ENCODE measurements at places on chromosomes 2 and 18.

- no peak for DNase-seq
Observed at GRCh38 chr2:140711867-140712266, 1418.9 kb downstream of the LRP1B start.

DNA sequence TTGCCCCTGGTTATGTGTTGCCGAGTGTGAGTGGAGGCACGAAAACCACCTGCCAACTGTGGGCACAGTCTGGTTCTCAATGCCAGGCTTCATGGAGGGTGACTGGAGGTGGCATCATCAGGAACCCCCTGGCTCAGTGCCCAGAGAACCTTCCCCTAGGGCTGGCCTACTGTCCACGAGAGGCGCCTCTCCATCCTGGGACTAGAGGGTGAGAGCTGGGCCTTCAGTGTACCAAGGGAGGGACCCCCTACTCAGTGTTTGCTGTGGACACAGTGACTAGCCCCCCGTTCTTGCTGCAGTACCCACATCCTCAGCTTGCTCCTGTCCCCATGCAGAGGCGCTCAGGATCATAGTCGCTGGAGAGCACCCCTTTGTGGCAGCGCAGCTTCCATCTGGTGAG is 202.6 kb downstream of the HDAC4 start:
- DNase-seq = no peak

- DNase-seq = no peak
Observed at GRCh38 chr2:98521266-98521665, 76.6 kb downstream of the INPP4A start.

DNA sequence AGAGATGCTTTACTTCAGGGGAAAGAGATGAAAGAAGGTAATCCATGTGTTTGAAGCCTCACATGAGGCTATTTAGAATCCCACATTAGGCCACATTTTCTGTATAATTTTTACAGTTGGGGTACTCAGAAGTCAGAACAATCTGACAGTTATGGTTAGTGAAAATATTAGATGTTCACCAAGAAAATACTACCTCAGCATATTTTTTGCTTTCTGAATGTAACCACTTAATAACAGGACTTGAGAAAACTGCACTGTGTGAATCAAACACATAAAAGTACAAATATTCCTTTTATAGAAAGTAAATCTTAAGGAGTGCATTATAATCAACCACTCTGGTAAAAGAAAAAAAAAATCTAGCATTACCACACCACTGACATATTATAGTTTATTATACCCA is 169.3 kb downstream of the SATB2 start:
- DNase-seq = no peak

GRCh38 chr2:120862201-120863060 is 126.8 kb downstream of the GLI2 start:
- DNase-seq = no peak

DNA sequence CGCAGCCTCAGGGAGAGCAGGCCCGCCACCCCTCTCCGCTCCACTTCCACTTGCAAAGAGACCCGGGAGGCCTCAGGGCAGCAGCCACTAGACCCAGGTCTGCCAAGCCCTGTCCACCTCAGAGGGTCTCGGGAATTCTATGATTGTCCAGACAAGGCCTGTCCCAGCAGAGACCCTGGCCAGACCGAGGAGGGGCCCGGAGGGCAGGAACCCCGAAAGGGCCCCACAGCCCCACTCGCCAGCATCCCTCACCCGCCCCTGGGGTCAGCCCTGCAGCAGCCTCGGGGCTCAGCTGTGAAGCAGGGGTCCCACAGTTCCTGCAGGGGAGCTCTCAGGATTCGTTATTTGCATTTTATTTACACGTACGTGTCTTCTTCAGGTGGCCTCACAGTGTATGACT is 269.5 kb downstream of the EIPR1 start:
- no peak for DNase-seq

DNA sequence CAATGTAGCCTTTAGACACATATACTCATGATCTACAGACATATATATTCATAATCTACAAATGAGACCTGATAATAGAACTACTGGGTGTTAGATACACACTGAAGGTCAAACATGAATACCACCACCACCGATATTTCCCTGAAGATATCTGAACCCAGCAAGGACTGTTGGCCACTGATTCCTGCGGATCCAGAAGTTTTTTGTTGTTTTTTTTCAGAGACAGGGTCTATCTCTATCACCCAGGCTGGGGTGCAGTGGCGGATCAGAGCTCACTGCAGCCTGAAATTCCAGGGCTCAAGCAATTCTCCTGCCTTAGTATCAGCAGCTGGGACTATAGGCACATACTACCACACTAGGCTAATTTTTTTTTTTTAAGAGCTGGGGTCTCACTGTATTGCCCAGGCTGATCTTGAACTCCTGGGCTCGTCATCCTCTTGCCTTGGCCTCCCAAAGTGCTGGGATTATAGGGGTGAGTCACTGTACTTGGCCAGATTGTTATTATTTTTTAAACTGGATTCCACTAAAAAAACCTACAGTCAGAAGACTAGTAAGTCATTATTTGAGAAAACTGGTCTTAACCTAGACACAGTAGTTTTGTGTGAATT is 1.8 kb downstream of the METTL5 start:
- no peak for DNase-seq

GRCh38 chr2:29753671-29754444 is 167.5 kb downstream of the ALK start:
- no peak for DNase-seq

- DNase-seq = no peak
Observed at GRCh38 chr2:135600915-135601314, 69.6 kb downstream of the R3HDM1 start.

DNA sequence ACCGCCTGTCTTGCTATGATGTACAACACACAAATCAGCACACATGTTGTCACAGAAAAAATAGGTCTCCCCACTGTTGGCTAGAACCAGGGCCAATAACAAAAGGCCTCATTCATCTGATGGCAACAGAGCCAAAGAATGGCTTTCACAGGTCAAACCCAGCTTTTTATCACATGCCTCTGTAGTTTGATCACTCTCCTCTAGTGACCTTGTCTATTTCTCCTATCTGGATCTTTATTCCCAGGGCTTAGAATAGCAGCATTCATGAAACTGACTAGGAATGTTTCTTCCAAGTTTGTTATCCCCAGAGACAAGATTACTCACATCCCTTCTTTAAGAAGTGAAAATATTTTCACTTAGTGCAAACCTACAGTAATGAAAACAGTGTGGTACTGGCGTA is 285.8 kb upstream of the GYPC start:
- no peak for DNase-seq

GRCh38 chr18:67417864-67418523 is 98.5 kb downstream of the DSEL start:
- DNase-seq = no peak

DNA sequence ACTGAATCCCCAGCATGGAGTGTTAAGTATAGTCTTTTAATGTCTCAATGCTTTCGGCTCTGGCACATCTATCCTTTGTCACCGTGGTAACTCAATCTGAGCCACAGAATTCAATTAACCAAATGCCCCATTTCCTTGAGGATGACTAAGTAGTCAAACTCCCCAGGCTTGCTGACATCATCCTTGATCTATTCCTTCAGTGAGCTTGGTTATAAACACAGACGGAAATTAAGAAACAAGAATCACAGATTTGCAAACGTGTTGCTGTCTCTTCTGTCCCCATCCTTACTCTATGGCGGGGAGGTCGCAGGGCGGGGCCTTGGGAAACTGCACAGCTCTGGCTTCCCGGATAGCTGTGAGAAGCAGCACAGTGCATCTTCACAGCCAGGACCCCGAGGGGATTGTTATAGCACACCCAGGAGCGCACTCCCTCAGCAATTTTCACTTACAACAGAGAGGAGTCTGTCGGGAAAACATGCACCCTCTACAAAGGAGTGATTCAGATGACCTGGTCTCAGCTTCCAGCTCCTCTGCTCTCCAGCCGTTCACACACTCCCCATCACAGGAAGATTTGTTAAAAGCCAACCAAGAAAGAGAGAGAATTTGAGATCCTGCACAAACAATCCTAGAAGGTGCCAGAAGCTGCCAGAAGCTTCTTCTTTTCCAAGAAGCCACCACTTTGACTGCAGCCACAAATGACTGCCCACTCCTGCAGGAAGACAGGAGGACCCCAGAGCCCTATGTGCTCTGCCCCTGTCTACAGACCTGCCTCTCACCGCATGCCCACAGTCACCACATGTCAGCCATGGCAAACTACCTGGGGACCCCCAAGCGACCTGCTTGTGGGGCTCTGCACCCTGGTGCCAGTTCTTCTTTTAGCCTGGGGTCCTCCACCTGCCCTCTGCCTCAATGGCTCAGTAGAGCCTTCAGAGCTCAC is 44.9 kb upstream of the YWHAQ start:
- no peak for DNase-seq

- no peak for DNase-seq
Observed at GRCh38 chr2:196925768-196926561, 542 bp downstream of the PGAP1 start.

DNA sequence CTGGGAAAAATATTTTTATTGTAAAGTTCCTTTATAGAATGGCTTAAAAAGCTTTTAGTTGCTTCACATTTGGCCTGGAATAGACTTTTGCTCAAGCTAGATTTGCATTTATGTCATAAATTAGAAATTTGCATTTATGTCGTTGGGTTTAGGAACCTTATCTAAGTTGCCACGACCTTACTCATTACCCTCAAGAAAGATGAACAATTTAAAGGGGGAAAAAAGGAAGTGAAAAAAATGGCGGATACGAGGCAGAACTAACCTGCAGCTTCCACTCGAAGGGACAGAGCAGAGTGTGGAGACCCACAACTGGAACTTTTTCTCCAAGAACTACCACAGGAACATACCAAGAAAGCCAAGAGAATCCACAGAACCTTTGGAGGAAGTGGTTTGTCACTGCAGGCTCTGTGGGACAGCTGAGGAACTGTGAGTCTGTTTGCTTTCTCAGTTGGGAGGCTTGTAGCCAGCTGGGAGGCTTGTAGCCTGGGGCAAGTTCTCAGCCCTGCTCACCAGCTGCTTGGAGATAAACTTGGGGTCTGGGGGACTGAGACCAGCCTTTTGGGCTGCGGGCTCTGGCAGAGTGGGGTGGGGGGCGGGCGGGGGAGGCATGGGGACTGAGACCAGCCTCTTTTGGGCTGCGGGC is 349.9 kb upstream of the MEIS1 start:
- no peak for DNase-seq

DNA sequence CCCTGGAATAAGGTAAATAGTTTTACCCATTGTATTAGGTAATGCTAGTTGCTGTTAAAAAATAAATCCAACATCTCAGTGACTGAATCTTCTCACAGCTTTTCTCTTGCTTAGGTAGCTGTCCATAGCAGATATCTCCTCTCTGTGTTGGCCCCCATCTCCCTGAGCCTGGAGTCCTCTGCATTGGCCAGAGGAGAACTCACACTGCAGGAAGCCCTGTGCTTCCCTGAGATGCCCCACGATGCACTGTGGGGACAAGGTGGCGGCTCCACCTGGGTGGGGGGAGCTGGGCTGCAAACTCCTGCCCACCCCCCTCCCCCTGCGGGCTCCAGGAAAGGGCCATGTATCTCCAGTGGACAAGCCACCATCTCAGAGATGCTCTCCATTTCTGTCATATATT is 80.4 kb upstream of the SALL3 start:
- DNase-seq = no peak

GRCh38 chr2:241134711-241135110 is 14.6 kb downstream of the PASK start:
- no peak for DNase-seq

- DNase-seq = no peak
Observed at GRCh38 chr2:183260527-183260926, 136.3 kb downstream of the NUP35 start.

- DNase-seq = no peak
Observed at GRCh38 chr2:41735476-41735875, 312.3 kb upstream of the PKDCC start.

DNA sequence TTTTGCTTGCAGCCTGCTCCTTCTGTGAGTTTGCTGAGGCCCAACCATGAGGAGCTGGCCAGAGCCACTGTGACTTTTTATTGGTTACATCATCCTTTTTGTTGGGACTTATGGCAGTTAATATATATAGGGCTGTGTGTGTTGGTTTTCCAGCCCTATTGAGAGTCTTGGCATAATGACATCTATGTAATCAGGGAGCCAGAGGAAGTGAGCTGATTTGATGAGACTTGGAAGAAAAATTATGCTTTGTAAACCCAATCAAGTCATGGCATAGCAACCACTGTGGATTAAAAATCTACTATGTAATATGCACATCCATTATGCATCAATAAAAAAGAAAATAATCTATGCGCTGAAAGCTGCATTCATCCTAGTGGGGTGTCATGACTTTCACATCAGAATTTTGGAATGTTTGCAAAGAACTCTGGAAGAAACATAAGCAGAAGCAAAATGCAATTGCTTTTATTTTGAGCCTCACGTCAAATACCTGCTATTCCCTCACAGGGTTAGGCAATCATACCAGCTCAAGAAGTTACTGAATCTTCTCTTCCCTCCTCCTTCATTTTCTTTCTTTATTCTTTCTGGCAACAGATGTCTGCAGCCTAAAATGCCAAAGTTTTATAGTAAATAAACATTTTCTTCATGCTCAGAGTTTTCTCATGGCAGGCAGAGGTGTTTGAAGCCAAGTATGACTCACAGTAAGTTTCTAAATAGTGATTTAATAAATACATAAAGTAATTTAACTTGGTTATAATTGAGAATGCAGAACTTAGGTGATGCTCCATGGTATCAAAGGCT is 308.5 kb downstream of the KCNS3 start:
- no peak for DNase-seq

DNA sequence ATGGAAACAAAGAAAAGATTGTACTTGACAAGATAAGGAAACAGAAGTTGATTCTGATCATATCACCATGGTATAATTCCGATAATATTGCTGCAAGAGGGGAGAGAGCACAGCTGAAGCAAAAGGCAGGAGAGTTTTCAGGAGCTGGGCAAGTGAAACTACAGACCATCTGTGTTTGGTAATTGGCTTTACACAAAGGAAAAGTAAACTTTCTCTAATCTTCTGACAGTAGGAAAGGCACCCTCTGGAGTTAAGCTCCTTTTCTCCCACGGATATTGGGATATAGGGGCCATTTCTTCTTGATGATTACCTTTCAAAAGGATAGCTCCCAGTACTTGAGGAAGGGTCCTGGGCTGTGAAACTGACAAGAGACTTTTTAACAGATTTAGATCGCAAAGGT is 29.9 kb upstream of the REG3A start:
- DNase-seq = no peak

- no peak for DNase-seq
Observed at GRCh38 chr2:150880986-150881385, 380.7 kb downstream of the RBM43 start.

DNA sequence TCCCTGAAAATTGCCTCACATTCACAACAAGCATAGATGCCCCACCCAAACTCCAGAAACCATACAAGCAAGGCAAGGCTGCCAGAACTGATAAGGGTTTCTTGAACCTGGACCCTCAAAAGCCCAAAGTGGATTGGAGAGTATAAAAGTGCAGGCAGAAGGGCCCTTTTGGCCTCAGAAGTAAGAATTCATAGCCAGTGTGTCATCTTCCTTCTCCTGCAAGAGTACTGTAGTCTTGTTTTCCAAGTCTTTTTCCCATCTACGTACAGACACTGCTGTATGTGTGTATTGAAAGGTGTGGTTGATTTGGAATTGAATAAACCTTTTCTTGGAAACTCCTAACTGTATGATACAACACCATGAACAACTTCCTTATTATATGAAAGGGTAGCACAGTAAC is 46.8 kb downstream of the ZC3H15 start:
- no peak for DNase-seq

- DNase-seq = no peak
Observed at GRCh38 chr2:36068086-36068485, 287.5 kb upstream of the CRIM1 start.

Measured in activated naive CD8-positive, alpha-beta T cell treated with anti-CD3 and anti-CD28 coated beads, Interleukin-2, amount 50 U/mL, for 16 hours (primary cell).